ENCODE measurements at places on chromosomes 7 and 10.

GRCh38 chr10:128386231-128386630 is 260.0 kb upstream of the MKI67 start:
- DNase-seq, result no peak

- DNase-seq, result no peak
Observed at GRCh38 chr7:28130277-28130676, 50.3 kb downstream of the JAZF1 start.

- no peak for DNase-seq
Observed at GRCh38 chr7:6529643-6530042, 21.6 kb downstream of the GRID2IP start.

- no peak for DNase-seq
Observed at GRCh38 chr10:88901984-88902789, 22.1 kb downstream of the STAMBPL1 start.

- no peak for DNase-seq
Observed at GRCh38 chr10:16280595-16280994, 156.2 kb upstream of the PTER start.

- no peak for DNase-seq
Observed at GRCh38 chr10:35699848-35700486, 57.9 kb upstream of the FZD8 start.

GRCh38 chr10:127125331-127125730 is 71.1 kb downstream of the INSYN2A start:
- no peak for DNase-seq

DNA sequence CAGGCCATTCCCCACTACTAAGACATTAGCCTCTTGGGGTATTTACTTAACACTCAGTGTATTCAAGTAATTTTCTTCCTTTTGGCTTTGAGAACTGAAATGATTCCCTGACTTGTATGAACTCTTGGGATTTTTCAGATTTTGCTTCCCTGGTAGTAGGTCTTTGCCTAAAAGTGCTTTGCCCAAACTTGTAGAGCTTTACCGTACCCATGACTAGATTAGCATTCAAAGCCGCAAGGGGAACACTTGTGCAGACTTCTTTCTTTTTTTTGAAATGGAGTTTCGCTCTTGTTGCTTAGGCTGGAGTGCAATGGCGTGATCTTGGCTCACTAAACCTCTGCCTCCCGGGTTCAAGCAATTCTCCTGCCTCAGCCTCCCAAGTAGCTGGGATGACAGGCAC is 6.1 kb upstream of the STAM start:
- DNase-seq, result no peak

DNA sequence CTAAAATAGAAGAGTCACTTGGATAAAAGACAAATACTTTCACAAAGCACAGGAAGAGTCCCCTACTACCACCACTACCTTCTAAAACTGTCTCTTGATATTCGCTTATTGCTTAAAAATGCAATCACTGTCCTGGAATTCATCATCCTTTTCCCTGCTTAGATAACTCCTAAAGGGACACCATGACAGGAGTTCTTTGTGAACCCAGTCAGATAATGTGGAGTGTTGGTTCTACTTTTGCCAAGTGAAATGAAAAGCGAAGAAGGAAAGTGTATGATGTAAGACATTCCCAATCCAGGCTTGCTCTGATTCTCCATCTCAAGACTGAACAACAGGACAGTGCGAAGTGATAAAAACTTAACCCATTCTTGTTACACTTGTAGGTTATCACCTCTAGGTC is 103.0 kb downstream of the MTERF1 start:
- no peak for DNase-seq

DNA sequence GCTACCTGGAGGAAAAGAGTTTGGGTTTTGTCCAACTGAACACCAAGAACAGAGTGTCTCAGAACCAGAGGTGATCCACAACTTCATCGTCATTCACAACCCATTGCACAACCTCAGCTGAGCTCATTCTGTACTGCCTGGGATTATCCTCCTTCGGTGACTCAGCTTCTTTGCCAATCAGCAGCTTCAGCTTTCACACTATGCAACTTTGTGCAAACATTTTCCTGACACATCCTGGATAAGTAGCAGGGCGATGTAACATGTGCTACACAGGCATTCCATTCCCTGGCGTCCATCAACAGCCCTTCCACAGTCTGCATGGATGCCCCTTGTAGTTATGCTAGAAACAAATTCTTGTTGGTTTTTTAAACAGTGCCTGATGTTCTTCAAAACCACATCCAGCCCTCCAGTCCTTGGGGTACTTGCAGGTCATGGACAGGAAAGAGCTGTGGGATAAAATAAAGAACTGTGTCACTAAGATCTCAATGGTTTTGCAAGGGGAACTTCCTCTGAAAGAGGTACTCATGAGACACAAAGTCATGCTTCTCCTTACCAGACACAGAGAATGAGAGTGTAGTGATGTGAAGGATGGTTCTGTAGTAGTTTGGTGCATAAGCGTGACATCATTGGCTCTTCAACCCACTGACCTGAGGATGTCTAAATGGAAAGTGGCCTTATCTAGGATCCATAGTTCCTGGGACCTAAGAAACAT is 478.5 kb downstream of the KIF20B start:
- no peak for DNase-seq

GRCh38 chr7:142873281-142873784 is 12.2 kb downstream of the TRPV6 start:
- no peak for DNase-seq

Data from iPS DF 19.7 (cell line).